ENCODE measurements at places on chromosomes 12 and 14.

GRCh38 chr14:87109271-87109670 lies 883.7 kb downstream of the GALC start:
- DNase-seq, result no peak

- no peak for DNase-seq
These were observed 387.5 kb downstream of the EGLN3 start for GRCh38 chr14:33563191-33563900.

- peak; percentile 25 for DNase-seq
These were observed 7.8 kb upstream of the CD163L1 start for GRCh38 chr12:7451756-7452155.

GRCh38 chr12:139585-139984 lies 73.0 kb downstream of the IQSEC3 start:
- DNase-seq, result no peak

DNA sequence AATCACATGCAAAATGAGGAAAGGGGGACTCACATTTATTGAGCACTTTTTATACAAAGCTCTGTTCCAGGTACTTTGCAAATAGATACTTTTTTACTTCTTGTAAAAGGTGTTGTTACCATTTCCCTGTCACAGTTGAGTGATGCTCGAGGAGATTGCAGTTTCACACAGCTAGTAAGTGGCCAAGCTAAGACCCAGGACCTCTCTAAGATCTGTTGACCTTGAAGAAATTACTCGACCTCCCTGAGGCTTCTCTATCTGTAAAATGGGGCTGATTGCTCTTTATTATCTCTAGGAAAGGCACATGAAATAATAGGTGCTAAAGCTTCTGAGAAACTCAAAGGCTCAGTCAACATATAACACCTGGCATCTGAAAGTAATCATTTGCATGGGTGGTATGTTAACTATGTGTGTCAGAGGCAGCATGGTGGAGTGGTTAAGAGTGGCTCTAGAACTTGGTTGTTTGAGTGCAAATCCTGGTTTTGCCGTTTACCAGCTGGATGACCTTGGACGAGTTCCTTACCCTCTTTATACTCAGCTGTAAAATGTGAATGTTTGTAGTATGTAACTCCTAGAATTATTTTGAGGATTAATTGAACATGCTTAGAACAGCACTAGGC lies 41.5 kb downstream of the IFT81 start:
- no peak for DNase-seq

GRCh38 chr12:123762715-123763052 lies 583 bp downstream of the DNAH10 start:
- DNase-seq, result no peak

Data from inflammatory macrophage treated with lipopolysaccharide for 4 hours (primary cell).